ENCODE measurements at places on chromosomes 2 and 18.

- no peak for DNase-seq
Measured at GRCh38 chr18:61749031-61749430, 143.8 kb downstream of the RNF152 start.

GRCh38 chr2:111035830-111036441 is 84.8 kb upstream of the BCL2L11 start:
- no peak for DNase-seq

GRCh38 chr2:152846697-152847470 is 128.5 kb downstream of the ARL6IP6 start:
- DNase-seq = no peak

GRCh38 chr2:216015722-216016464 is 2.5 kb upstream of the MREG start:
- DNase-seq = no peak

DNA sequence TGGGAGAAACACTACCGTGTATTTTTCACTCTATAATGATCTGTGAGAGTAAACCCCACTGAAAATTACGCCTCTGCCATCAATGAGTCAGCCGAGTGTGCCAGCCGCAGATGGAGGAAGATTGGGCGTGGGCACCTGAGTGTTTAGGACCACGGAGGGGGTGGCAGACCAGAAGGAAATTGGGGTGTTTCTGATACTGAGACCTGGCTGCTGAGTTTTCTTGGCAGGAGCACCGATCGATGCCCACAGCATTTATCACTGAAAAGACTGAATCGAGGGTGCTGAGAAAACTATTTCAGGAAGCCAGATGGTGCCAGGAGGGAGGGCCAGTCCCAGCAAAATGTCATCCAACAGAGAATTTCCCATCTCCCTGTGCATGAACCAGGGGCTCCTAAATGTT is 91.9 kb upstream of the TPO start:
- DNase-seq = no peak

GRCh38 chr2:15693926-15694588 is 102.4 kb downstream of the DDX1 start:
- DNase-seq = no peak

DNA sequence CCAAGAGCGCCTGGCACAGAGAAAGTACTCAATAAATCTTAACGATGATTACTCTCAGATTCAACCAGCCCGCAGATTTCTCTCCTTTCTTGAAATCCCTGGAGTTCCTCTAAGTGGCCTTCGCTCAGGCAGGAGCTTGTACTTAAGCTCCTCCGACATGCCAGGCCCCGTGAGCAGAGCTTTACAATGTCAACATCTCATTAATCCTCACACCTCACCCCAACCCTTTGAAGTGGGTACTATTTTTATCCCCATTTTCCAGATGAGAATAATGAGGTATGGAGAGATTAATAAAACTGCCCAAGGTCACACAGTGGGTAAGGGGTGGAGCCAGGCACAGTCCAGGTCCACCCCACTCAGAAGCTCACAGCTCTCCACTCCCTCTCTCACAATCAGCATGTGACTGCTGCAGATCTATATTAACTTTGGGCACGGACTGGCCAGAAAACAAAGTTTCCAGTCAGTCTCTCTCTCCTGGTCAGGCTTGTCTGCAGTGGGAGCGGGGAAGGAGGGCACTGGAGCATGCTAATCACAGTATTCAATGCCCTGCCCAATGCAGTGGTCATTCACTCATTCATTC is 18.0 kb downstream of the DNMT3A start:
- DNase-seq = no peak

DNA sequence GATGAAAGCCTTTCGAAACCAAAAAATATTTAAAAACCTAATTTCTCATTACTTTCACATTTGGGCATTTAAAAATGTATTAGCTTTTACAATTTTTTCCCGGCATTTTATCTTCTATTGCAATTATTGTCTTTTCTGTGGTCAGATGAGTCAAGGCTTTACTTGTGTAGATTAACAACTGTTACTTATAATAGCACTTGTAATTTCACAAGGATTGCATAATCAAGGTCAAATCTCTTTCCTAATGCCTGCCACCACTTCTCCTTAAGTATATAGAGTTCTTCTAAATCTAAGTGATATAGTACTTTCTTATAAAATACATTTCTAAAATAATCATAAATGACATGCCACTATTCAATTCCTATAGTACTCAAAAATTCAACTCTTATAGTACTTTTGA is 67.2 kb downstream of the SLC8A1 start:
- no peak for DNase-seq

DNA sequence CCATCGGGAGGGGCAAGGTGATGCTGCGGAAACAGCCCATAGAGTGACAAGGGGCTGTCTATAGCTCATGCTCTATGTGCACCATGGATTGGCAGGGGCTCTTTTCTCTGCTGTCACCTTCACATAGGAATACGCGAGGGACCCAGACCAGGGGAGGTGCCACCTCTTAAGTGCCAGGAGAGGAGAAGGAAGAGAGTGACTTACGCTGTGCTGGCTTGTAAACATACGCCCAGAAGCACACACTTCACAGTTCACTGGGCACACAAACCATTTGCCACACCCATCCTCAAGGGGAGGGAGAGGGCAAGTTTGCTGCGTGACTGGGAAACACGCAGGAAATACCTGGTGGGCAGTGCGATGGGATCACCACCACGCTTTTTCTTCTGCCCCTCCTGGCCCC is 65.1 kb upstream of the GPR45 start:
- DNase-seq = no peak

GRCh38 chr2:39719317-39719716 is 53.6 kb downstream of the TMEM178A start:
- DNase-seq = no peak

DNA sequence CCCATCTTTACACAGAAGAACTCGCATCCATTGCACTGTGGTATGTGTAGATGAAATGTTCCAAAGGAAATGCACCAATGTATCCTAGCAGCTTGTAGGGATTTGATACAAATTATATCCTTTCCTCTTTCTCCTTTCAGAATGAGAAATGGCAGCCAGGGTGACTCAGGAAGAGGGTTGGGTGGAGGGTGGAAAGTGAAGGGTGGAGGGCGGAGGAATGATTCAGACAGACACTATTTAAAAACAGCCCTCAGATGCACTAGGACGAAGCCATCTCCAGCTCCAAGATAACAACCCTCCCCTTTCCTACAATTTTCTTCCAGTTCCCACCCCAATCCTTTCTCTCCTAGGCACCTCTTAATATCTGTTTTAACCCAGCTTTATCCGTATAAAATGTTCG is 96.2 kb upstream of the STK39 start:
- DNase-seq = no peak

DNA sequence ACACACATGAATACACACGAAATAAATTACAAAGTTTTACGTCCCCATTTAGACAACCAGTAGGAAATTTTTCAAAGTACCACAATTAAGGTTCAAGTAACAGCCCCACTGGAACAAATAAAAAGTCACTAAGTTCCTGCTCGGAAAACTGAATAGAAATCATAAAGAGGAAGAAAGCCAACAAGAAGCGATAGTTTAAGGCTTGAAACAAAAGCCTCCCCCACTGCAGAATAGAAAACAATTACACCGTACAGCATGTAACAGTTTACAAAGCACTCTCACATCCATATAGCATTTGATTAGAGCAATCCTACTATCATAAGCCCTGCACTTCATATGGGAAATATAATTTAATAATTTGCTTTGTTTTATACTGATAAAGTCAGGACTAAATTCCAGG is 15.5 kb downstream of the KLF7 start:
- no peak for DNase-seq

All from heart right ventricle (tissue), 16 donors.